ENCODE measurements at places on chromosomes 3 and 15.

- DNase-seq, result no peak
Observed at GRCh38 chr3:123536153-123536895, 48.5 kb downstream of the HACD2 start.

DNA sequence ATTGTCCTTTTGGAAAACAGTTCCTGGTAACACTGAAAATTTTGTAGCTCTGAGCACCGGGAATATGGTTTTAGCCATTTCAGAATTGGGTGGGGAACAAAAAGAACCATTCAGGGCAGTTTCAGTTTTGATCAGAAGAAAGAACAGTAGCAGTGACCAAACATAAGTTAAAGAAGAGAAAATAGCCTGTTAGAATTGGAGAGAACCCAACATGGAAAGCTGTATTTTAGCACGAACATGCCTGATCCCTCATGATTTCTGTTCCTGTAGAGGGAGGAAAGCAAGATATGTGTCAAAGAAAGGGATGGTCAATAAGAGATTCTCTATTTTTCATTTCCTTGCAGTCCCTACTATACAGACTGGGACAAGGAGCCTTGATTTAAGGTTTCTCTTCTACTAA lies 119.9 kb downstream of the ALDH1A2 start:
- no peak for DNase-seq

DNA sequence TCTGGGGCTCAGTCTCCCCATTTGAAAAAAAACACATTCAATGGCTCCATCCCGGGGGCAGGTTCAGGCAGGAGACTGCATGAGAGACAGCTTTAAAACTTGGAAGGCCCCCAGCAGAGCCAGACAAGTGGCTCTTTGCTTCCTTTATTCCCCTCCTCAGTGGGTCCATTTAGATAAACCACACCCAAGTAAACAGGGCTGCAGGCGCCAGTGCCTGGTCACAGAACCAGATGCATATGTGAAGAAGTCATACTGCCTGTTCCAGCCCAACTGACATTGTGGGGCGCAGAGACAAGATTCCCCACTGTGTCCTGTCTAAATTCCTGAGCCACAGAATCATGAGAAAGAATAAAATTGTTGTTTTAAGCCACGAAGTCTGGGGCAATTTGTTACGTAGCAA lies 9.0 kb downstream of the FBN1 start:
- DNase-seq, result no peak

- DNase-seq, result no peak
Observed at GRCh38 chr3:57889807-57890206, 118.4 kb upstream of the FLNB start.

- DNase-seq, result no peak
Observed at GRCh38 chr15:57319226-57319918, 56.9 kb upstream of the CGNL1 start.

DNA sequence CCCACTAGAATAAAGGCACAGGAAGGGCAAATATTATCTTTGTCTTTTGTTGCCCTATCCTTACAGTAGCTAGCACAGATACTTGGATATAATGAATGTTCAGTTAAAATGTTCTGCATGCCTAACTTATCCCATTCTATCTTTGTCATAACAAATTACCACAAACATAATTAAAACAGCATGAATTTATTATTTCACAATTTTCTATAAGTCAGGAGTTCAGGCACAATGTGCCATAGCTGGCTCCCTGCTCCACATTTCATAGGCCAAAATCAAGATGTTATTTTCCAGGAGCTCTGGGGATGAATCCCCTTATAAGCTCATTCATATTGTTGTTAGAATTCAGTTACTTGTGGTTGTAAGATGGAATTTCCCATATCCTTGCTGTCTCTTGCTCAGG lies 975.5 kb downstream of the IGSF11 start:
- DNase-seq, result no peak

GRCh38 chr15:48842501-48842900 lies 31.6 kb upstream of the CEP152 start:
- DNase-seq, result no peak

DNA sequence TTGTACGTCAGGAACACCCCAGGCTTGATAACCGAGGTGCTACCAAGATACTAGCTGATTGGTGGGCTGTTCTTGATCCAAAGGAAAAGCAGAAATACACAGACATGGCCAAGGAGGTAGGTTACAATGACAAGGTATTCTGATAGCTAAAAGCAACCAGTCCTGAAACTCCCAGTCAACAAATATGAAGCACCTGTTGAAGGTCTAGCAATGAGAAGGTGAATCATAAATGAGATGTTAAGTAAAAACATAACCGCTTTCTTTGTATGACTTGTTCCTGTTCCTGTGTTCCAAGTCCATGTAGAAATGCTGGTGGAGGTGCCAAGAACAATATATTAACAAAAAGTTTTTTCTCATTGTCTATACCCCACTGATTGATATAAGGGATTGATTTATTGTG lies 194.0 kb downstream of the BBX start:
- no peak for DNase-seq

GRCh38 chr15:41487802-41488201 lies 5.9 kb upstream of the ITPKA start:
- DNase-seq, result no peak

DNA sequence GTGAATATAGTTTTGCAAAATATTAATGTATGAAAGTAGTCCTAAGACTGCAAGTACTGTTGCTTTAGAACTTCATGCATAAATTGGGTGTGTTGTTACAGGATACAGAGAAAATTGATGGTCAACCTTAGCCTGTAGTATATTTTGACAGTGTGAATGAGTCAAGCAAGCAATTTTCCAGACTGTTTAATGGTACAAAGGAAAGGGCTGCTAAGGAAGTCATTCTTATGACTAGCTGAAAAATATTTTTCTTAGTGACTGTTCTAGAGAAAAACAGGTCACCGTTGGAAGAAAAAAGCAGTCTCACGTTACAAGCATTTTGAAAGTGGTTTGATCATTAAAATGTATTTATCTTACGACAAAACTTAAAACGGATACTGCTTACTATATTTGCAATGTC lies 49.2 kb downstream of the MBNL1 start:
- DNase-seq, result no peak

DNA sequence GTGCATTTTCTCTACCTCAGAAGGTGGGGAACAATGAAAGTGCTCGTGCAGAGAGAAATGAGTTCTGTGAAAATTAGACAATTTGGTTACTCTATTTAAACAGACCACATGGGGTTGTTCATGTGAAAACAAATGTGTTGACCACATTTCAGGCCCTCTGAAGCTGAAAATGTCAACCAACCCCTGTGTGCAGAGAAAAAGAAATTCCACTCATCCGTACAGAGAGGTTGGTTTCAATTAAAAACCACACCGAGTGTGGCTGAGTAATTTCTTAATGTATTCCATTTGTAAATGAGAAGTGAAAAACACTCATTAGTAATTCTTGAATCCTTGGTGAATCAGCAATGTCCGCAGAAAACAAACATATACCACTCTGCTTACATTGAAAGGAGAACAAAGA lies 46.9 kb upstream of the SLC7A14 start:
- DNase-seq, result no peak

- DNase-seq, result no peak
Observed at GRCh38 chr15:36911322-36911944, 188.9 kb downstream of the MEIS2 start.

DNA sequence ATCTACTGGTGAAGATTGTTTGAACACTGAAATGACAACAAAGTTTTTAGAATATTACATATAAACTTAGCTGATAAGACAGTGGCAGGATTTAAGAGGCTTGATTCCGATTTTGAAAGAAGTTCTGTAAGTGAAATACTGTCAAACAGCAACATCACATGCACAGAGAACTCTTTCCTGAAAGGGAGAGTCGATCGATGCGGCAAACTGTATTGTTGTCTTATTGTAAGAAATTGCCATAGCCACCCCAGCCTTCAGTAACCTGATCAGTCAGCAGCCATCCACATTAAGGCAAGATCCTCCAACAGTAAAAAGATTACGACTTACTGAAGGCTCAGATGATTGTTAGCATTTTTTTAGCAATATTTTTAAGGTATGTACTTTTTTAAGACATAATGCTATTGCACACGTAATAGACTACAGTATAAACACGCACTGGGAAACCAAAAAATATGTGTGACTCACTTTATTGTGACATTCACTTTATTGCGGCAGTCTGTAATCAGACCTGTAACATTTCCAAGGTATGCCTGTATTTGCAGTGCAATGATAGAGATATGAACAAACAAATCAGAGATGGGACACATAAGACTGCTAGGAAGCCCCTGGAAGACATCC lies 225.6 kb upstream of the UBE2E1 start:
- DNase-seq, result no peak

DNA sequence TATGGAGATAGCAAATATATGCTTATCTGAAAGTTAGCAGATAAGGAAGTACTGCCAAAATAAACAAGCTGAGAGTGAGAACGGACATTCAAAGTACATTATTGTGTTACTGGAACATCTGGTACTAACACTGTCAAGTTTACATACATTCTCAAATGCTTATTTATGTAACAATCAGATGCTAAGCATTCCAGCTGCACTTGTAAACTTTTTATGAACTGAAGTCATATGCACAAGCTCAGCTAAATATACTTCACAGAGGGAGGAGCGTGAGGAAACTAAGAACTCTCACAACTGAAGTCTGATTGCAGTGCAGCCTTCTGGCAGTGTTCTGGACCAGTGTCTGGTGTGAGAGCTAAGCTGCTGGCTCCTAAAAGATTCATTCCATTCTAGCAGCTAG lies 223.7 kb upstream of the NANOGP8 start:
- DNase-seq, result no peak

GRCh38 chr15:62394079-62394478 lies 229.0 kb upstream of the C2CD4B start:
- DNase-seq, result no peak

DNA sequence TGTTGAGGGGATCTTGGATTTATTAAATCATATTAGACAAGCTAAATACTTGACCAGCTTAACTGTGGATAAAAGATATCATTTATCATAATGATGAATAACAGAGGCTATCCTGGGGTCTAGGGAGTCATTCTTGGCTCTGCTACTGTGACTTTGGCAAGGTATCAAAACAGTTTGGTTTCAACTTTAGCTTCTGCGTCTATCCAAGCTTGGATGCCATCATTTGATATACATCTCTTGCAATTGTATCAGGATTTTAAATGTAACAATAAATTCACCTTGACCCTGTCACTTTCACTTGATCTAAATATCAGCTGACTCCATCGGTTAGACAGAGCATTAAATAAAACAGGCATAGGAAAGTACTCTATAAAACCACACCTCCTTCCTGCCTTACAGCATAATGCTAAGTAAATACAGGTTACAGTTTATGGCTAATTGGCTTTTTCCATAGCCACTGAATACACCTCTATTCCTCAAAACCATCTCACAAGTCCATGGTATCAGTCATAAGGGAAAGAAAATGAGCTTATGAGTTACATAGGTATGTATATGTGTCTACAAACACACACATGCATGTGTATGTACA lies 262.9 kb downstream of the CTNNB1 start:
- DNase-seq, result no peak

DNA sequence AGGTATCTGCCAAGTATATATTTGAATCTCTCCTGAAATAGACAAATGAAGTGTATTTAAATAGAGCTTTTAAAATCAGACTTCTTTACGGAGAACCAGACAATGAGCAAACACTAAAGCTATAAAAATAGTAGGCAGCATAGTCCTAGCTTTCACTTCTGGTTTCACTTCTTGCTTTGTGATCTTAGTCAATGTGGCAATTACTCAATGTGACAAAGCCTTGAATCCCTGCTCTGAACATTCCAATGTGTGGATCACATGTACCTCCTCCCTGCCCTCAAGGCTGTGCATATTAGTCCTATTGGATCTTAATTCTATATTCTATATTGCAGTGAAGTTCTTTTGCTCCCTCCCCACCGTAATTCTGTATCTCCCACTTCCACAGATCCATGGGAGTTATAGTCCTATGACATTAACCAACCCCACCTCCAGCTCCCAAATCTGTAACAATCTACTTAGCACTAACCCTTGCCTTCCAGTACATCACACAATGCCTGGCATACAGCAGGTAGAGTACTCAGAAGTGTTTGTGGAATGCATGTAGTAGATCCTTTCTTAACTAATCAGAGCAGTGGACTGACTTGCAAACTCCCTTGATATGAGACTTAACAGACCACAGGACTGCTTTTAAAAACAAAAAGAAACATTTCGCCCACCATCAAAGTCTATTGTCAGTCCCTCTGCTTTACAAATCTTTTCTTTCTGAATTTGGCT lies 24.3 kb upstream of the CP start:
- no peak for DNase-seq

DNA sequence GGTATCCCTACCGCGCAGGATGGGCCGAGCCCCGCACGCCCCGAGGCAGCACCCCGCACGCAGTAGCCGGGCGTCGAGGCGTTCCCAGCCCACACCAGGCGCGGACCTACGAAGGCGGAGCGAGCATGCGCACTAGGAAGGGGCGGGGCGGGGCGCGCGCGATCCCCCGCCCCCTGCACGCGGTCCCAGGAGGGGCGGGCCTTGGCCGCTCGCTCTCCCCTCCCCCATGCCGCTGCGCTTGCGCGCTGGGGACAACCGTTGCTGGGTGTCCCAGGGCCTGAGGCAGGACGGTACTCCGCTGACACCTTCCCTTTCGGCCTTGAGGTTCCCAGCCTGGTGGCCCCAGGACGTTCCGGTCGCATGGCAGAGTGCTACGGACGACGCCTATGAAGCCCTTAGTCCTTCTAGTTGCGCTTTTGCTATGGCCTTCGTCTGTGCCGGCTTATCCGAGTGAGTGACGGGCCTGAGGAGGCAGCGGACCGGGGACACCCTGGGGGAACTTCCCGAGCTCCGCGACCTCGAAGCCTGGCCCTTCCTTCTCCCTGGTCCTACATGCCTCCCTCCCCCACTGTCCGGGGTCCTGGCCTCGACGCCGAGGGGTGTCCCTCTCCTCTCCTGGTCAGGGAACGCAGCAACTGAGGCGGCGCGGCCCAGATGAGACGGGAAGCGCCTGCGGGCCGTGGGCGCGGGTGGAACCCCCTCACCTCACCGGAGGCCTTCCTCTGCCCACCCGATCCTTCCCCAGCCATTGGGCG lies at the start of gene SPESP1:
Gene SPESP1 (plus strand): TSS at position 258 of the 755 bp plus-strand sequence. CDS start 129 bp downstream, at position 387.
- DNase-seq, result peak; percentile 2

- DNase-seq, result no peak
Observed at GRCh38 chr15:91408476-91409076, 308.5 kb downstream of the SV2B start.

- DNase-seq, result no peak
Observed at GRCh38 chr3:15160662-15161061, 45.4 kb upstream of the CAPN7 start.

DNA sequence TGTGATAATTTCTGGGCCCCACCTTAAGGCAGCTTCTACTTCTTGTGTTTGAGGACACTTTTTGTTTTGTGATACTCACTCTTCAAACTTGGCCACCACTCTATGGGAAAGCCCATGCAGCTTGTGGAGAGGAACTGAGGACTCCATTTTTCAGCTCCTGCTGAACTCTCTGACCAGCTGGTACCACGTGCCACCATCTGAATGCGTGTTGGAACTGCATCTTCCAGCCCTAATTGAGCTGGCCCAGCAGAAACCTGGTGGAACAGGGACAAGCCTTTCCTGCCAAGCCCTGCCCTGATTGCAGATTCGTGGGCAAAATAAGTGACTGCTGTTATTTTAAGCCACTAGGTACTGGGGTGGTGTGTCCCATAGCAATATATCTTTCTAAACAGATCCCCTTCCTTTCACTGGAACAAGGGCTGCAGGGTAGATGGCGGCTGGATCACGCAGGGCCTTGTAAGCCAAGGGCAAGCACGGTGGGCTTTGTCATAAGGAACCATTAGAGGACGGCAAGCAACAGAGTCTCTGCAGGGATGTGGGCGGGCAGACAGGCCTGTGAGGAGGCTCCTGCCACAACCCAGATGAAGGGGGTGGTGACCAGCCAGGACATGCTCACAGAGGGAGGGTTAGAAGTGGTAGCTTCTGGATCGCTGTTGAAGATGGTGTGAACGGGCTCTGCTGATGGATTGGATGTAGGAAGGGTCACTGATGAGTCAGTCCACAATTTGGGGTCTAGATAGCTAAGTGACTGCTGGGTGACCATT lies 9.5 kb downstream of the H1-8 start:
- DNase-seq, result no peak

All from CD4-positive, alpha-beta T cell treated with Interleukin-6 at 100 ng/mL for 8 hours (primary cell).